Activated CD8-positive, alpha-beta memory T cell treated with anti-CD3 and anti-CD28 coated beads, Interleukin-2, amount 50 U/mL, for 48 hours (primary cell): ENCODE measurements at places on chromosomes 1 and 21.

- no peak for DNase-seq
Observed at GRCh38 chr1:23561813-23562100, 2.5 kb upstream of the ID3 start.

- no peak for DNase-seq
Observed at GRCh38 chr1:209107535-209107934, 476.0 kb upstream of the CAMK1G start.

- no peak for DNase-seq
Observed at GRCh38 chr1:215416497-215416896, 150.6 kb upstream of the KCTD3 start.

DNA sequence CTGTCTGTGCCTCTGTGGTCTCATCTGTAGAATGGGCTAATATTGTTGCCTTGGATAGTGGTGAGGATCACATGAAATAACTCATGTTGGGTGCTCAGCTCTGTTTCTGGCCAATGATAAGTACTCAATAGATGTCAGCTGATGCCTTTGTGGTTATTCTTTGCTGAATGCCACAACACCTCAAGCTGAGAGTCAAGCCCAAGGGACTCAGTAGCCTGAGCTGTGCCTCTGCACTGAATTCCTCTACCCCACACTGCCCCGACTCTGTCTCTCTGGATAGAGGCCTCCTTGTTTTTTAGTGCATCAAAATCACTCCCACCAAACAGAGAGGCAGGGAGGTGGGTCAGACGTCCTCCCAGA, 196.1 kb upstream of the VAMP3 start:
- no peak for DNase-seq

- no peak for DNase-seq
Observed at GRCh38 chr21:34885125-34885524, 164.0 kb downstream of the RUNX1 start.

DNA sequence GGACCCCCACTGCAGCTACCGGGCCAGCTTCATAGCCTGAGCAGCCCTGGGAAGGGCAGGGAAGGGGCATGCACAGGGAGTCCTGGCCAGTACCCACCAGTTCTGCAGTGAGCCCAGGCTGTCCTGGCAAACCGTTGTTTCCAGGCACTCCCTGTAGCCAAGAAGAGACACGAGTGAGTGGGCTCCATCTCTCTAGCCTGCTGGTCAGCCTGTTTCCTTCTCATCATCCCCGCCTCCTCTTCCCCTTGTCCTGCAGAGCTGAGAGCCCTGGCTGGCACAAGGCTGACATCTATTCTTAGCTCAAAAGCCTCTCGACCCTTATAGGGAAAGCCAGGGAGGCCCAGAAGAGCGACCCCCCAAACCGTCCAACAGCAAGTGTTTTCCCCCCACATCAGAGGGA, 28.7 kb downstream of the COL16A1 start:
- no peak for DNase-seq

DNA sequence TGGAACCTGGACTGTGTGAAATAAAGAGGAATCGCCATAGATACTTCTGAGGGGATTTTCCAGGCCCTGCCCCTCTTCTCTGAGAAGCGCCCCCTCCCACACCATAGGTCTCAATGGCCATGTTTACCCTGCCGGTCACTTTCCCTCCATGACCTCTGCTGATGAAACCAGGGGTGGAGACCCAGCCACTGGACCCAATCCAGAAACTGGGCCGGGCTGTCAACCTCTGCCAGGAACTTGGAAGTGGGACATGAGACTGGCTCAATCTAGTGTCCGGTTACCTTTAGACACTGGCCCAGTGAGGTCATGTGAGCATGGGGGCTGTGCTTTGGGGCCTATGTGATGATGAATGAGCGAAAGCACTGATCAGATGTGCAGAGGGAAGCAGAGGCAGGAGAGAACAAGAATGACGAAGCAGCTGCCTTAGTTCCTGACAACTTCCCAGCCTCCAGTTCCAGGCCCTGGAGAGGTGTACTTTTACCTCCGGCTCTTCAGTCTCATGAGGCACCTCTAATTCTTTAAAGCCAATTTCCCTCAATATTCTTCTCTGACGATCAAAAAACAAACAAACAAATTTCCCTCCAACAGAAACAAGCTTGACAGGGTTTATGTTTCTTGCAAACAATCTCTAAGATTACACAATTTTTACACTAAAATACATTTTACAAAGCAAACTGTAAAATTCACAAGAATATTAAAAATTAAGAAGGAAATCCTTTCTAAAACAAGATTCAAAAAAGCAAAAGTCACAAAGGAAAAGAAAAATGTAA, 4.9 kb downstream of the ASAP3 start:
- DNase-seq = no peak

DNA sequence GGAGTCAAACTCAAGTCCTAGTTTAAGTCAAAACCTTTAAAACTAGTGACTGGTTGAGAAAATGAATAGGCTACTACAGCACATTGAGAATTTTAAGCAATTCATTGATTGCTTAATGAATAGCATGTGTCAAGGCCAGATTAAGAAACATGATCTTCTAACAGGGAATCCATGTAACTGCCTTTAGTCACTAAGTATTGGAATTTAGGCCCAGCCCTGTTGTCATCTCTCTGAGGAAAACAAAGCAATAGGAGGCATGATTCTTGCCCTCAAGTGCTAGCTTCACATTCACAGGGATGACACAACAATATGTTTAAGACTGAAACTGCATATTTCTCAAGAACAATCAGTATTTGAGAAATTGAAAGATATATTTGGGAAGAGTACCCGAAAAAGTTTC, 70.0 kb upstream of the PTGS2 start:
- no peak for DNase-seq

GRCh38 chr1:58032611-58033073, 513.9 kb downstream of the OMA1 start:
- DNase-seq = no peak

DNA sequence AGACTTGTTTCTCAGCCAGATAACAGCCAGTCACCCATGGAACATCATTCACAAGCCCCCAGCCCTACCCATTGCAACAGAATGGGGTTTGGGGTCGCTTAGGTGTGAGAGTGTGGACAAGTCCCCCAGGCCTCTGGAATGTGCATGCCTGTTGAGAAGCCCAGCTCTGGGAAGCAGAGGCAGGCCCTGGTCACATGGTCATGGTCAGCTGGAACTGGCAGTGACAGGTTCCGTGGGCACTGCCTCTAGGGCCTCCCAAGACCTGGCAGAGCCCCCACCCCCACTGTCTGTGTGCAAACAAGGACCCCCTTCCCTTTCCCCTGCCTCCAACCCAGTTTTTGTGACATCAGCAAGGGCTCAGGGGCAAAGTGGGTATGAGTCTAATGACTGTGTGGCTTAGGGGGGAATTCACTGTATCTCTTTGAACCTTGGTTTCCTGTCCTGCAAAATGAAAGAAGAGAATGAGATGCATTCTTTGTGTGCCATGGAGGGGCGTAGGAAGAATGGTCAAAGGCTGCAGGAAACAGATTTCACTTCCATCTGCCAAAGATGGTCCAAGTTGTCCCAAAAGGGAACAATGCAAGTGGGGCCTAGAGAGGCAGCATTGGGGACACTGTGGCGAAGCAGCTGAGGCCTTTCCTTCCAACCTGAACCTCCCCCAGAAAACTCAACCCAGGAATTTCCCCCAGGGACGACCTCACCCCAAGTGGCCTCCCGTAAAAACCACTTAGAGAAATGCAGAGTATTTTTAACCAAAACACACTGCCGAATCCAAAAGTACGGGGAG, 34.7 kb upstream of the SELENON start:
- DNase-seq = no peak

DNA sequence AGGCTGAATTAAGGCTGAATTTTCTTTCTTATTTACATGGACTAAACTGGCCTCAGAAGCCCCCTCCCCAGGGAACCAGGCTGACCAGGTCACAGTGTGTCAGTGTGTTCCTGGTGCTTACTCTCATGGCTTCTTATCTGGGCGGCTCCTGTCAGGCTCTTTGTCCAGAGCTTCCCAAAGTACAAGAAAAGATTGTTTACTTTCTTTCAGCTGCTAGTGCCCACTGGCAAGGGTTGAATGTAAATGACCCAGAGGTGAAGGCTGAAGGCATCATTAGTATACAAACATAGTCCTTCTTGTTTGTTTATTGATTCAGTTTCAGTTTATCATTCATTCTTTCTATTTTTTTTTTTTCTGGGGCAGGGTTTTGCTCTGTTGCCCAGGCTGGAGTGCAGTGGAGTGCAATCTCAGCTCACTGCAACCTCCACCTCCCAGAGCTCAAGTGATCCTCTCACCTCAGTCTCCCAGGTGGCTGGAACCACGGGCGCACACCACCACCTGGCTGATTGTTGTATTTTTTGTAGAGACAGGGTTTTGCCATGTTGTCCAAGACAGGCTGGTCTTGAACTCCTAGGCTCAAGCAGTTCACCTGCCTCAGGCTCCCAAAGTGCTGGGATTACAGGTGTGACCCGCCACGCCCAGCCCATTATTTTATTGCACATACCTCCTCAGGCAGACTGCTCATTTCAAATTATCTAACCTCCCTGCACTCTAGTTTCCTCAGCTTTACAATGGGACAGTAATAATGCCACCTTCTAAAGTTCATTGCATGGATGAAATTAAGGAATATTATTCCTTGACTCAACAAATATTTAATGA, 9.8 kb upstream of the KDM4A start:
- no peak for DNase-seq

GRCh38 chr1:224495866-224496265, 61.3 kb upstream of the WDR26 start:
- no peak for DNase-seq

- DNase-seq = no peak
Observed at GRCh38 chr1:165468726-165469249, 23.9 kb upstream of the RXRG start.

DNA sequence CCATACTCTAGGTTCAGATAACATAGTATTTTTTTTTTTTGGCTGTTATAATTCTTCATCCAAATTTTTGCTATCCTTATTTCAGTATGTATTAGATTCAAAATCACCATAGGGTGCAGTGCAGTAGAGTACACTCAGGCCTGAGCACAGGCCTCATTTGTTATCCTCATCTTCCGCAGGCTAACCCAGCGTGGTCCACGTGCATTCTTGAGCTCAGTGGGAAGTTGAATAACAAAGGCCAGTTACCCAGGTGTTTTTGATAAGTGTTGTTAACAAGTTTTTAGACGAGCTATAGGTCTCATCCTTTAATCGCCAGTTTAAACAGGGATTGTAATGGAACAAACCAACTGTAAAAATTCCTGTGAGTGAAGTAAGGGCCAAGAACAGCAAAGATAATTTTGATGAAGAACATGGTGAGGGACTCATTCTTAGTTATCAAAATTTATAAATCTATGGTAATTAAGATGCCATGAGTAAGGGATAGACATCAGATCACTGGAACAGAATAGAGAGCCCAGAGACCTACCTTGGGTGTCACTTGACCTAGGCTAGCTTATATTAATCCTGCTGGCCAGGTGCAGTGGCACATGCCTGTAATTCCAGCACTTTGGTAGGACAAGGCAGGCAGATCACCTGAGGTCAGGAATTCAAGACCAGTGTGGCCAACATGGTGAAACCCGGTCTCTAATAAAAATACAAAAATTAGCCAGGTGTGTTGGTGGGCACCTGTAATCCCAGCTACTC, 22.0 kb downstream of the FLVCR1 start:
- no peak for DNase-seq

DNA sequence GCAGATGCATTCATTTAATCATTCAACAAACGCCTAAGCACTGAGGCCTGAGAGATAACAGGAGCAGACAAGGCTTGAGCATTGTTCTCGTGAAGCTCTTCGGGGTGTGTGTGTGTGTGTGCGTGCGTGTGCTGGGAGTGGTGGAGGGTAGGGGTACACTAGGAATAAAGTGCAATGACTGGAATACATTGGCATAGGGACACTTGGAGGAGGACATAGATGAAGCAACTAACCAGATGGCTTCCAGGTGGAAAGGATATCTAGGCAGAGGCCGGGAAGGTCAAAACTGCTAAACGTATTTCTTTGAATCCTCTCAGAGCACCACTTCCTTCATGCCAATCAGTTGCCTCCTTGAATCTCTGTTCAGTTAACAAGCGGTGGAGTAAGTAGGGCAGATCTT, 92.6 kb downstream of the TPR start:
- DNase-seq = no peak

- DNase-seq = no peak
Observed at GRCh38 chr1:96445302-96445701, 276.3 kb upstream of the PTBP2 start.

DNA sequence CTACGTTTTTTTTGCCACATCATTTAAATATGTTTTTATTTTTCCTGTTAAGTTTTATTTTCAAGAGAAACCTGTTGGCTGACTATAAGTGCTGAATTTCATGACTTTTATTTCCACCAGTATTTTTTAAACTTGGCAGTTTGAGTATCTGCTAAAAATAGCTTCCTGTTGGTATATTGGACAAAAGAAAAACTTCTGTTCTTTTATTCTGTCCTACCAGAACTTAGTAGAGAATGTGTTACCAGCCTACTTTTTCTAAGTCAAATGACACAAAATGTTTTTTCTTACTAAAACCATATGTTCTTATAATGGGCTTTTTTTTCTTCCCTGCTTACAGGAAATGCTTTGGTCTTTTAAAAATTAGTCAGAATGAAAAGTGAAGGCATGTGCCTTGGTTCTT, 7.6 kb downstream of the DR1 start:
- DNase-seq = no peak

- no peak for DNase-seq
Observed at GRCh38 chr1:94637121-94637520, 95.6 kb upstream of the F3 start.

GRCh38 chr1:1616838-1617237, 1.5 kb downstream of the MIB2 start:
- DNase-seq = no peak

GRCh38 chr1:52925571-52926005, 1.5 kb upstream of the SCP2 start:
- DNase-seq = no peak

- no peak for DNase-seq
Observed at GRCh38 chr1:153752571-153753195, 22.5 kb upstream of the SLC27A3 start.

GRCh38 chr1:80384083-80384830, 1377.7 kb upstream of the ADGRL4 start:
- no peak for DNase-seq

DNA sequence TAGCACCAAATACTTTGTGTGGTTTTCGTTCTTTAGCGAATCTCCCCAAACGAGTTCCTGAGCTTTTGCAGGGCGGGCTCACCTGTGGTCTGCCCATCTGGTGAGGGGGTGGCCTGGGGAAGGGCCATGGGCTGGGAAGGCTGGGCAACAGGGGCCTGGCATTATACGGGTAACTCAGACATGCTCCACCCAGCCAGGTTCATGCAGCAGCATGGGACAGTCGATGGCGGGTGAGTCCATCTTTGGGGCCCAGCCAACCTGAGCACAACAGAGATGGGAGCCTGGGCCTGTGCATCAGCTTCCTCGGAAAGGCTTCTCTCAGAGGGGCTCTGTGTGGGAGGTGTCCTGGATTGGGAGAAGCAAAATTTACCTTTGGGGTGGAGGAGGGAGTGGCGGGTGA, 302.6 kb downstream of the CAMTA1 start:
- no peak for DNase-seq
